Bronchus fibroblast of lung (primary cell): ENCODE measurements at places on chromosomes 6 and 20. TPM values are rescaled to one million over a fixed set of nuclear protein-coding genes. Genes with fewer than 3 reads are reported as not detected.

ZGPAT gene
- total RNA-seq = 24.7 and 30.9 TPM in 2 replicates

CLIC1 gene
- 974 and 1,027 TPM in 2 replicates for total RNA-seq

TUBB2B gene
- 40.7 and 41.9 TPM in 2 replicates for total RNA-seq

PRR18 gene
- not detected in 2 replicates for total RNA-seq

RALGAPB gene
- 14.1 and 14.6 TPM in 2 replicates for total RNA-seq

PTK6 gene
- not detected in 2 replicates for total RNA-seq

BHLHE23 gene
- not detected in 2 replicates for total RNA-seq

RGS17 gene
- 7.0 and 8.2 TPM in 2 replicates for total RNA-seq

HBS1L gene
- 64.2 and 71.2 TPM in 2 replicates for total RNA-seq

KCNG1 gene
- total RNA-seq = 51.0 and 58.0 TPM in 2 replicates

RCAN2 gene
- total RNA-seq = 1.5 and 2.0 TPM in 2 replicates

TREM1 gene
- 0.15 TPM in 1 of 2 replicates, not detected in the other for total RNA-seq

OR2H1 gene
- not detected in 2 replicates for total RNA-seq

PRKN gene
- total RNA-seq = 0.89 and 2.9 TPM in 2 replicates

ENPP3 gene
- under 0.01 and 1.5 TPM in 2 replicates for total RNA-seq

RNF5 gene
- 74.6 and 80.7 TPM in 2 replicates for total RNA-seq

SS18L1 gene
- 6.1 and 6.7 TPM in 2 replicates for total RNA-seq

HLA-B gene
- total RNA-seq = 39.8 and 53.1 TPM in 2 replicates

MICB gene
- 22.4 and 24.2 TPM in 2 replicates for total RNA-seq

PNLDC1 gene
- not detected in 2 replicates for total RNA-seq
